ENCODE measurements at places on chromosomes 2 and 18.

GRCh38 chr2:200781616-200782015 lies 30.1 kb upstream of the BZW1 start:
- peak; percentile 44 for DNase-seq

- DNase-seq = no peak
Observed at GRCh38 chr2:107197594-107198294, 311.8 kb upstream of the ST6GAL2 start.

- no peak for DNase-seq
Observed at GRCh38 chr18:69697069-69697468, 250.6 kb downstream of the CD226 start.

DNA sequence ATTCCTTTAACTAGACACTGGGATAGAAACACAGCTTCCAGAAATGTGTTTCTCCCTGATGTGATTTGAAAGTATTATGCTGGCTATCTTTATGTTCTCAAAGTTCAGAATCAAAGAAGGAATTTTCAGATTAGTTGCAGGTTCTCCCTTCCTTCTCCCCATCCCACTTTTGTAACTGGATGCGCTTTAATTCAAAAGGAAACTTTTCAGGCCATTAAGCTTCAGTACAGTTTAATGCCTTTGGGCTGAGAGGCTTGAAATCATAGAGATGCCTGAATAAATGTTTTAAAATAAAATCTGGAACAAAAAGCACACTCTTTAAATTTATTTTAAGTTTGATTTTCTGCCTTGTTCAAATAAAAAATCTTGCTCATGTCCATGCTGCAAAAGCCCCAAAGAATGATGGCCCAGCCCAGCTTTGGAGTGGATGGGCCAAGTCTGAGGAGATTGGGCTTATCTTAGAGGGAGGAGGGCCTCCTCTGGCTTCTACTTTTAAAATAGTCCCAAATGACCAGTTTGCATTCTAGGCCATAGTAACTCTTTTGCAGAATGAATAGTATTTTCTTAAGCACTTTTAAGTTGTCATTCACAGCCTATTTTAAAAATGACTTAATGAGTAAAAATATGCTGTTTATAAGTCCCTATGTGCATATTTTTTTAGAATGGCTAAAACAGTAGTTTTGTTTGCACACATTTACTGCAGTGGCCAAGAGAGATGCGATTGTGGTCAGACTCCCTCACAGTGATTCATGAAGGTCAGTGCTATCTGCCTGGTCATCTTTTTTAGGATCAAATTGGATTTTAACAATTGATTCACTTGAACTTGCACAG lies 129.2 kb downstream of the MTX2 start:
- DNase-seq = no peak

DNA sequence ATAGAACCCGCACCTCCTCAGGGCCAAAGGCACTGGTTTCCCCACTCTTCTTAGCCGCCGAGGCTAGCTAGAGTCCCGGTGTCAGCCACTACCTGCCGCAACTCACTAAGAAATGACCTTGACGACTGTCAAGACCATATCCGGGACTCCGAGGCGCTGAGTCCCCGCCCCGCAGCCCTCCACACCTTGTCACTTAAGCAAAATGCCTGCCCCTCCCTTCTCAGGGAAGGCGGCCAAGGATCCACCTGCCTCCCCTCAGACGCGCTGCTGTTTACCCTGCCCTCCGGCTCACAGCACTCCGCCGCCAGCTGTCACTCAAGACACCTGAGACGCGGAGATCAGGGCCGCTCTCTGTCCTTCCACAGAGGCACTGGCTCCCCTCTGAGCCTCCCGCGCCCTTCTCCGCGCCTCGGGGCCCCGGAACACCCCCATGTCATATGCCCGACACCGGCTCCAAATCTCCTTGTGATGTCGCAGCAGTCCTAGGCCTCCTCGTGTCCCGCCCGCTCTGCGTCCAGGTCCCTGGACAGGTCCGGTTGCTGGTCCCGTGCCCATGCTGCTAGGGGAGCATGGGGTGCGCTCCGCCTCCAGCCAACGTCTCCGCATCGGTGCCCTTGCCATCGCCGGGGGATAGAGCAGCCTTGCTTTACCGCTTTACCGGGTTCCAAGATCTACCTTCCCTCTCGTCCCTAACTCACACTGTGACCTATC lies 32.5 kb upstream of the REG3G start:
- DNase-seq = no peak

DNA sequence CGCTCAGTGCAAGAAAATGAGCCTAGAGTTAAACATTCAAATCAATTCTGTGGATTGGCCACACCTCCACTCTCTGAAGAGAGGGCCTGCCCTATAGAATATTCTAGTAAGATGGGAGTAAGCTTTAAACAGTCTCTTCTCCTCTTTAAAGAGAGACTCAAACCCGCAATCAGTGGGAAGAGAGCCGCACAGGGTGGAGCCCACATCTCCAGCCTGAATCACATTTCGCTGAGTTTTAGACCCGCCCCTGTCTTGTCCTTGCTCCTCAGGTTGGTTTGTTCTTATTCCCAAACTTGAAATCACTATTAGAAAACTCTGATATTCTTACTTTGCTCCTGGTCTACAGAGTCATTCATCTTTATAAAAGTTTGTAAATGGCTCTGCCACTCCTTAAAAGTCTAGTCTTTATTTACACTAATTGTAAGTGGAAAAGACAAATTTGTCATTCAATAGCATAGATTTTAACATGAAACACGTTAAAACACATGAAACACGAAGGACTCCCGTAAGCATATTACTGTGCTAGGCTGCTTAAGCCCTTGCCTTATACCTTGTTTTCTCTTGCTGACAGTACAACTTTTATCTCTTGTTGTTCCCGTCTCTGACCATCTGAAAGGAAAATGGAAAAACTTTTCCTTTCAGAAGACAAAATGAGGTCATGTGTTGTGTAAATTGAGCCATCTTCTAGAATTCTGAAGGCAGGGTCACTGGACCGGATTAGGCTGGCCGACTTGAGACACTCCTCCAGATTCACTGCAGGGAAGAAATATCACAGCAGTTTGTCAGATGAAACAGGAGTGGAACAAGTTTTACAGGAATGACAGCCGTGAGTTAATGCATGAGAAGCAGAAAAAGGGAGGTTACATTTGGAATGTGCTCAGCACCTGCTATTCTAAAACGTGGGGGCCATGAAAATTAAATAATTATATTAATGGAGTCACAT lies 5.6 kb downstream of the DSC1 start:
- peak; percentile 30 for DNase-seq

- no peak for DNase-seq
Observed at GRCh38 chr2:1233281-1233680, 180.0 kb upstream of the TPO start.

- DNase-seq = peak; percentile 85
Observed at GRCh38 chr2:134372611-134373131, 118.8 kb downstream of the MGAT5 start.

DNA sequence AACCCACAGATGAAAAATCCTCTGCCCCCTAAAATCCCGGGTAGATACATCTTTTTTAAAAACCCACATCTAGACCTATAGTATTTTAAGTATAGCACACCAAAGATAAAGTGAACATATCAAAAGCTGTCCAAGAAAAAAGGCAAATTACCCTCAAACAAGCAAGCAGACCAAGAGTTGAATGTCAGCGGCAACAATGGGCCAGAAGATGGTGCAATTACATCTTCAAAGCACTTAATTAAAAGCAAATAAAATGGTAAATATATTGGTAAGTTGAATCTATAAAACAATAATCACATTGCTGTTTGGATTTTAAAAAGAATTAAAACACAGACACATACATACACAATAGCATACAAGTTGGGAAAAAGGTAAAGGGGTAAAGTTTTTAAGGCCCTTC lies 98.5 kb downstream of the MYOM1 start:
- no peak for DNase-seq

- DNase-seq = no peak
Observed at GRCh38 chr2:33503002-33503401, 26.6 kb downstream of the RASGRP3 start.

GRCh38 chr18:75489493-75490190 lies 62.1 kb upstream of the SMIM21 start:
- DNase-seq = peak; percentile 88

GRCh38 chr2:157875641-157876065 lies 477 bp downstream of the ACVR1 start:
- DNase-seq = no peak

DNA sequence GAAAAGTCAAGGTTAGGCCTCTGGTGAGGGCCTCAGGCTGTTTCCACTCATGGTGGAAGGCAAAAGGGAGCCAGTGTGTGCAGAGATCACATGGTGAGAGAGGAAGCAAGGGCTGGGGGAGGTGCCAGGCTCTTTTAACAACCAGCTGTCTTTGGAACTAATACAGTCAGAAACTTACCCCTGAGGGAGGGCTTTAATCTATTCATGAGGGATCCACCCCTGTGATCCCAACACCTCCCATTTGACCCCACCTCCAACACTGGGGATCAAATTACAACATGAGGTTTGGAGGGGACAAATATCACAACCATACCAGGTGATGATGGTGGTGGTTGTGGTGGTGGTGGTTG lies 10.9 kb downstream of the POLI start:
- no peak for DNase-seq

DNA sequence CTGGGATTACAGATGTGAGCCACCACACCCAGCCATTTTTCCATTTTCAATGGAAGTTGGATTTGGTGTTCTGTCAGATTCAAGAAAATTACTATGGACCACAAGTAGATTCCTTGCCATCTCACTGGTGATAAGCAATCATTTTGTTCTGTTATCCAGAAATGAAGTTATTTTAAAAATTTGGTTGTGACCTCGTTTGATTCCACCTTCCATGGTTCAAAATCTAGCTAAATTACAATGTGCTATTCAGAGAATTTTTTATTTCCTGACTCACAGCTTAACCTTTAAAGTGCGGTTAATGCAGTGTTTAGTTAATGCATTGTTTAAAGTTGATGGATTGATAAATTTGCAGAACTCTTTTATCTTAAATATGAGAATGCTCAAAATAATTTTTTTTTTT lies 243.2 kb upstream of the BOD1L2 start:
- no peak for DNase-seq

- DNase-seq = no peak
Observed at GRCh38 chr2:27736031-27736889, 35.3 kb upstream of the MRPL33 start.

GRCh38 chr2:233147136-233147828 lies 87.1 kb downstream of the INPP5D start:
- DNase-seq = no peak

DNA sequence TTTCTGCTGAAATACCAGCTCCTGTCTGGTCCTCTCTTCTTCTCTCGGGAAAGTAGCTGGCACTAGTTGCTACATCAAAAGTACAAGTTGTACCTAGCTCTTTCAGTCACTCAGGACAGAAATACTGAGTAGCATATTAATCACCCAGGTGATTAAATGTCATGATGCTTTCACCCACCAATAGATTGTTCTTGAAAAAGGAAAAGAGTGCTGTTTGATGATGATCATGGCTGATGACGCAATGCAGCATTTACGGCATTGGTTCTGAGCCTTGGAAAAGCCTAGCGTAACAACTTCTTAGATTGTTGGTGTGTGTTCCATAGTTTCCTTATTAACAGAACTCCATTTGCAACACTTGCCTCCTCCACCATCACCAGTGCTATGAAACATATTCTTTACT lies 190.7 kb downstream of the CDH7 start:
- no peak for DNase-seq

GRCh38 chr2:18834341-18834740 lies 245.0 kb upstream of the NT5C1B start:
- DNase-seq = peak; percentile 75

GRCh38 chr2:229417176-229417575 lies 146.1 kb upstream of the PID1 start:
- DNase-seq = no peak

DNA sequence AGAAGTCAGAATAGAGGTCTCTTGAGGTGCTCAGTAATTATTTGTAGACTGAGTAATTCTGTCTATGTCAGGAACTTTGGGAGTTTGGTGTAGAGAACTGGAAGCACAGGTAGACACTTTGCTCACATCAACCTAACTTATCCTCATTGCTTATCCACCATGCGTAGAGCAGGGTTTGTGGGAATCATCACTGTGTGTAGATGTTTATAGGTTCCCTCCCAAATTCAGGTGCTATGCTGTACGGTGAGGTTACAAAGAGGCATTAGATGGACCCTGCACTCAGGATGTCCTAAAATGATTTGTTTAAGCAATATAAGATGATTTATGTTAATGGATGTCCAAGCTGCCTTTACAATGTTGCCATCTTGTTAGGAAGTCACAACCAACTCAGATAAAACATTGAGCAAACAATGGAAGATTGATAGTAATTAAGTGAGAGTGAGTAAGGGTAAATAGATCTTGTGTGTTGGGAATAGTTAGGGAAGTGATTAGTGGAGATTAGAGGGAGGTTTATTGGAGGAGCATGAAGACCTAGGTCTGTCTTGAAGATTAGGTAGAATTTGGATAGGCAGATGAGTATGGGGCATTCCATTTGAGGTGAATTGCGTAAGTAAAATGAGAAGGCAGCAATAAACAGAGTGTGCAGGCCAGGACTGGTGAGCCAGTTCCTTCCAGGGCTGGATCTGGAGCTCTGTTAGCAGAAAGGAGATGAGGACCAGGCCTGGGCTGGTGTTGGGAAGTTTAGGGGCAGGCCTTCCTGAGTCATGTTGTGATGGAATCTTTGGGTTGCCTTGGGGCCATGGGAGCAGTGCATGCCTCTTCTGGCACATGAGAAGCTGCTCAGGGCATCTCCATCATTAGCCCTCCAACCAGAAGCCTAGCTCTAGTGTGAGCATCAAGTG lies 12.1 kb downstream of the EPAS1 start:
- DNase-seq = peak; percentile 97

GRCh38 chr2:215917953-215918620 lies 95.3 kb downstream of the MREG start:
- DNase-seq = peak; percentile 76

GRCh38 chr2:188909036-188909435 lies 65.1 kb upstream of the COL3A1 start:
- DNase-seq = peak; percentile 28

DNA sequence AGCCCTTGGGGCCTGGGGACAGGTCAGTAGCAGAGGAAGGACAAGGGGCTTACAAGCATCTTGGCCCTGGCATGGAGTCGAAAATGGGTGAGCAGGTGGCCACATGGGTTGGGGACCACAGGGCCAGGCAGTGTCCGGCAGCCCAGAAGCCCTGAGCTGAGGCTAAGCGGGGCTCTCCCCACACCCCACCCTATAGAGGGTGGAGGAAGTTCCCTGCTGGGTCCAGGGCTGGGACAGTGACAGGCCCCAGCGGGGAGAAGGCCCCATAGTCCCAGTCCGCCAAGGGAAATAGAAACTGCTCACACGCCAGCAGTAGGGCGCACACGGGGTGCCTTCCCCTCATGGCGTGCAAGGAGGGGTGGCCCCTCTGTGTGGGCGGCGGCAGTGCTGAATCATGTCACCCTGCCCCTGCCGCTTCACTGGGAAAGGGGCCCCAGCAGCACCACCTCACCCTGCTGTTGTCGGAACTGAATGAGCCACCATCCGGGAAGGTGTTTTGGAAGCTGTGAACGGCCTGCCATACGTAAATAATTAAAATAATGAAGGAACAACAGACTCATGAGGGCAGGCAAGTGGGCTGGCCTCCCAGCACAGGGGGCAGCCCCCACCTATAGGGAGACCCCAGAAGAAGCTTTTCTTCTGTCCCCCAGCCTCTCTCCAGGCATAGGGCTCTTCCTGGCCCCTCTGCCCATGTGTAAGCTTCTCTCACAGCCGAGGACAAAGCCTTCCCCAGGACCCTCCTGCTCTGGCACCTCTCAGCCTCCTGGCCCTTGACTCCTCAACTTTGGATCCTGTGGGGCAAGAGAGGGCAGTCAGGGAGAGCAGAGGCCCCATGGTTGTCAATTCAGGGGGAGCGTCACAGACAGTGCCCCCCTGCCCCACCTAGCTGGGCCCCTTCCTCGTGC lies 12.7 kb upstream of the DUSP2 start:
- DNase-seq = no peak

GRCh38 chr2:158651358-158652057 lies 143.6 kb upstream of the DAPL1 start:
- DNase-seq = no peak
